Stimulated activated naive CD8-positive, alpha-beta T cell treated with anti-CD3 and anti-CD28 coated beads, Interleukin-15, amount 100 ng/mL, for 72 hours (primary cell): ENCODE measurements at places on chromosomes 12 and 14.

GRCh38 chr12:81953541-81953940 is 194.4 kb upstream of the PPFIA2 start:
- DNase-seq: no peak

DNA sequence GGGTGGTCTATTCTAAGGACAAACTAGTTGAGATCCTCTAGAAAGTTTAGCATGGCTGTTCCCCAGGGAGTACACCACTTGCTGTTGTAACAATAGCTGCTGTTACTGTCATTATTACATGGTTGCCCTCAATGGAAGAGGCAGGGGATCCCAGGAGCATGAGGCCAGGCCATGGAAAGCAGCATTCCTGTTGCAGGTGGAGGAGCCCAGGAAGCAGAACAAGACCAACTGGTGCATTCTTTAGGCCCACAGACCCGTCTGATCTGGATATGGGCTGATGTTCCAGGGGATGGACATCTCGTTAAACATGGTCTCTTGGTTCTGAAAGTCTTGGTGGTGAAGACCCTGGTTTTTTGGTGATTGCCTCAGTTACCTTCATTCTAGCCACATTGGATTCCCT is 109.2 kb upstream of the WSCD2 start:
- no peak for DNase-seq

DNA sequence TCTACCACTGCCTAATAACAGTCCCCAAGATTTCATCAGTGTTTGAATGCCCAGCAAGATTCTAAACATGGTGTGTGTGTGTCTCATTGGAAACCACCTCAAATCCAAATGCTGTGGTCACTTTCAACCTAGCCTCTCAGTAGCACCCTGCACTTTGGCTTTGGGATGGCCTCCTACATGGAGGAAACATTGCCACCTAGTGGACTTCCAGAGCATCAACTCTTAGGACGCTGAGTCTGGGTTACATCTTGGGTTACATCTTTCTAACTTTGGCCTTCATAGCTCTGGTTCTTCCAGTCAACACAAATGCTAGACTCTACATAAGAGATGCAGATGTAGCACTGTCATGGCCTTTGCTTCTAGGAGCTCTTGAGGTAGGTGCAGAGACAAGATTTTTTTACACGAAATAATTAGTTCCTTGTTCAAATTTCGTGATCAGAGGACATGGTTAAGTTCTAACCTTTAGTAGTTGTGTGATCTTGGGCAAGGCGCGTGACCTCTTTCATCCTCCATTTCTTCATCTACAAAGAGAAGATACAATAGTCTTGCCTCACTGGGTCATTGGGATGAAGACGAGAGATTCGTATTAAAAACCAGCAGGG is 113.5 kb upstream of the VASH1 start:
- peak; percentile 15 for DNase-seq

DNA sequence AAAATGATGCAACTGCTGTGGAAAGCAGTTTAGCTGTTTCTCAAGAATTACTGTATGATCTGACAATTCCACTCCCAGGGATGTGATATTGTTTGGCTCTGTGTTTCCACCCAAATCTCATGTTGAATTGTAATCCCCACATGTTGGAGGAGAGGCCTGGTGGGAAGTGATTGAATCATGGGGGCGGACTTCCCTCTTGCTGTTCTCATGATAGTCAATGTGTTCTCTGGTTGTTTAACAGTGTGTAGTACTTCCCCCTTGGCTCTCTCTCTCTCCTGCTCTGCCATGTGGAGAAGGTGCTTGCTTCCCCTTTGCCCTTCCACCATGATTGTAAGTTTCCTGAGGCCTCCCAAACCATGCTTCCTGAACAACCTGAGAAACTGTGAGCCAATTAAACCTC is 93.4 kb upstream of the CPM start:
- DNase-seq: no peak

GRCh38 chr14:80387563-80387981 is 176.3 kb upstream of the DIO2 start:
- DNase-seq: no peak

GRCh38 chr14:85175556-85175955 is 354.4 kb upstream of the FLRT2 start:
- no peak for DNase-seq

DNA sequence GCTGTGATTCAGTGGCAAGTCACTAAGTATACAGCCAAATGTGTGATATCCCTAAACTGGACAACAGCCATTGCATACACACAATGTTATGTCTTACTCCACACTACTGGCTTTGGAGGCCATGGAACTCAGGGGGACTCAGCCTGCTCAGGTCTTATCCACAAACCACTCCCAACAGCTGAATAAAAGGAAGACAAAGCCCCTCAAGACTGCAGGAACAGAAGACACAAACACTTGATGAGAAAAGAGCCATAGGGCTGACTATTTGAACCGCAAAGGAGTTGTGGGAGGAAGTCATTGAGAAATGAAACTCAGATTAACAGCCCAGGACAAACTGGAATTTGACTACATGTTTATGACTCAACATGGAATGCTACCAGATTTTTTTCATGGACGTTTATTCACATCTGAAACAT is 40.9 kb downstream of the PTGER2 start:
- DNase-seq: no peak

DNA sequence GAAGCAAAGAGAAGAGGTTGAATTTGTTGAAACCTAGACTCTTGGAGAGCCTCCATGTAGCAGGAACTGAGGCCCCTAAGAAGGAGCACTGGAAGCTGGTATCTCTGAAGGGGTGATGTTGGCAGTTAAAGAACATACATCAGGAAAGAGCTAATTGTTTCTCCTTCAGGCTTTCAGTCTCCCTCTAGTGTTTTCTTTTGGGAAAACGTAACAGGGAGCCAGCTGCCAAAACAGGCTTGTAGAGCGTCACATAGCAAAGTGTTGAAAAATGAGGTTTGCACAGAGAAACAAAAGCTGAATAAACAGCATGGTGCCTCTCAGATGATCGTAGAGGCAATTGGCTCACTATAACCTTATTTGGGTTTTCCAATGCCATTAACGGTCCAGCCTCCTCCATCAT is 46.9 kb upstream of the CAND1 start:
- DNase-seq: no peak

DNA sequence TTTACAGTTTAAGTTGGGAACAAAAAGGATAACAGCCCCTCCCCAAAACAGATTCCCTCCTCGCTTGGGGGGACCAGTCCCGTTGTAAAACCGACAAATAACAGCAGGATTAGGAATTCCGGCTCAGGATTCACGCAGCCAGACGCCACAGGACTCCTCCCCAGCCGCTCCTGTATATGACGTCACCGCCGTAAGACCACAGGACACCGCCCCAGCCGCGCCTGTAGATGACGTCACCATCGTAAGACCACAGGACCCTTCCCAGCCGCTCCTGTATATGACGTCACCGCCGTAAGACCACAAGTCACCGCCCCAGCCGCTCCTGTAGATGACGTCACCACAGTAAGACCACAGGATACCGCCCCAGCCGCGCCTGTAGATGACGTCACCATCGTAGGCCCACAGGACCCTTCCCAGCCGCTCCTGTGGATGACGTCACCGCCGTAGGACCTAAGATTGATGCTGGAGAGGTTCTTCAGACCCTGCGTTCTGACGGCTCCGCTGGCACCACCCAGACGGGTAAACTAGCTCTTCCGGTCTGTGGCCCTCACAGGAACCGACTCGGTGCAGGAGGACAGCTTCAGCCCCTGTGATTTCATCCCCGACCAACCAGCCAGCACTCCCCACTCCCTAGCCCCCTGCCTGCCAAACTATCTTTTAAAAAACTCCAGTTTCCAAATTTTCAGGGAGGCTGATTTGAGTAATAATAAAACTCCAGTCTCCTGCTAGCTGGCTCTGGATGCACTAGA is 43.9 kb upstream of the FBRSL1 start:
- DNase-seq: peak; percentile 48

DNA sequence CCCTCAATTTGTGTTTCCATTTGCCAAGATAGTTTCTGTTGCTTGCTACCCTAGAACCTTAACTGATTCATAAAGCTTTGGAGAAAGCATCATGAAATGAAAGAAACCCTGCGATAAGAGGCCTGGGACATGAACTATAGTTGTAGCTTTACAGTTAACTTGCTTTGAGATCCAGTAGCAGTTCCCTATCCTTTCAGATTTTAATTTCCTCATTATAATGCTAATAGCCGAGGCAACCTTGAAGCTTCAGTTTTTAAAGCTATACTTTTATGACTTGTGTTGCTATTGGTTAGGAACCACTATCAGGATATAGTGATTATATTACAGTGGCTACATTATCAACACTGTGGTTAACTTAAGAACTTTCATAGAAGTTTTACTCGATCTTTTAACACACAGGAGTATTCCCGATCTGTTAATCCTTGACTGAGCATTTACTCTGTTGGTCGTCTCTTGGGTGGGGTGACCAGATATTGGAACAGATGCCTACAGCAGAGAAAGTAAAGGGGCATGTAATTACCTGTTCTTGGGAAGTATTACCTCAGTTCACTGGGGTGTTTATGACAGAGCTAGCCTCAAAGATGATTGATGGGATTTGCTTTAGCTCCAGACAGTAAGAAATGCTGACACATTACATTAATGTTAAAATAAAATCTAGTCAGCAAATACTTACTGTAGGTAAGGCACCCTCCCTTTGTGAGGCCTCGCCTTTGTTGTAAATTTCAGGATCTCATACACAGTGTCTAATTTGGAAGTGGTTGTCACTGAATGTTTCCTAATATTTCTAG is 86.2 kb upstream of the CSRP2 start:
- DNase-seq: no peak

DNA sequence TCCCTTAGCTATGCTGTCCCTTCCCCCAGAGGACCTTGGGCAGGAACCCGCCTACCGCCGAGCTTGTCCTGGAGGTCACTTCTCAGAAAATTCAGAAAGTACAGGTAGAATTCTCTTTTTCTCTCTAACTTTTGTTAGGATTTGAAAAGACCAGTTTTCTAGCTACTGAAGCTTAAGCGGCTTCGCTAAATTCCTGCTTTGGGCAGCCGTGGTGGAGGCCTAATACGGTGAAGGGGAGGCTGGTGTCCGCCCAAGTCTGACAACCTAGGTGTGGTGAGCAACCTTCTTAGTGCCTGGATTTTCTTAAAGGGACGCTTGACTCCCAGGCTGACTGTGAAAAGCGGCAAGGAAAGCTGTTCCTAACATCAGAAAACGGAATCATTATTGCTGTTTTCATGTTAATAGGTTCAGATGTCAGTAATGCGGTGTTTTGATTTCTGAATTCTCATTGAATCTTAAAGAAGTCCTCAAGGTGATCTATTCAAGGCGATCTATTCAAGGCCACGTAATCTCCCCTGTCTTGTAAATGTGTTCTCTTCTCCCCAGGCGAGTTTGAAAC is 835 bp downstream of the FGD4 start:
- no peak for DNase-seq

DNA sequence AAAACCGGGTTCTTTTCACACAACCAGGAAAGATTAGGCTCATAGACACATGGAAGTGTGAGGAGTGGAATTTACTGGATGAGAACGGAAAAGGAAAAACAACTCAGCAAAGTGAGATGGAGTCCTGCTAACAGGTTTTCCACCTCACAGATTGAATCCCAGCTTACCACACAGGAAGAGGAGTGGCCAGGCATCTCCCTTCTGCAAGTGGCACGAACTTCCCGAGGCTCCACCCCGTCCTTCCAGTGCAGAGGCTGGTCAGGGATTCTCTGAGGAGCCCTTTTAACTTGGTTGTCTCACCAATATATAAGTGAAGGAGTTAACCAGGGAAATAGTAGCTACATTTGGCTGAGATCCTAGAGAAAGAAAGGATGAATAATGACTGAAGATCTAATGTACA is 102.8 kb downstream of the SCAF11 start:
- DNase-seq: no peak

DNA sequence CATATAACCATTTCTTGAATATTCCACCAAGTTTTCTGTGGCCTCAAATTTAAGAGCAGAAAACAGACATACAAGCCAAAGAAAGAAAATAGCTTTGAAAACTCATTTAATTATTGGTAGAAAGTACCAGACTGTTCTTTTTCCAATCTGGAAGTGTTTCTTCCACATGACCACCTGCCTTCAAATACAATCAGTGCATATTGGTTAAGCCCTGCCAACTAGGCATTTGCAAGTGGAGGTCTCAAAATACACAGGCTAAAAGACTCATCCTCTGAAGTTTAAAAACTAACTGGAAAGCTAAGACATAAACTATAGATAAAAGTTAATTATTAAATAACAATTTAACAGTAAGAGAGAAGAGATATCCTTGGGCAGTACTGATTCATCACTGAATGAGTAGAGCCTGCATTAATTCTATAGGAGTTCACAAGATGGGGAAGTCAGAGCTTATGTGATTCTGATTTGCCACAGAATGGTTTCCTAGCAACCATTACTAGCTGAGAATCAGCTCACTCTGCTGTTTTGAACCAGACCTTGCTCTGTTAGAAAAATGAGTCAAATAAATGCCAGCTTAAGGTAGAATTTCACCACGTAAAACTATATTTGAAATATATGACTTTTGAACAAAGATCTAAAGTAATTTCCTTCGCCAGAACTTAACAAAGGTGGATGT is 433.8 kb downstream of the FUT8 start:
- no peak for DNase-seq

DNA sequence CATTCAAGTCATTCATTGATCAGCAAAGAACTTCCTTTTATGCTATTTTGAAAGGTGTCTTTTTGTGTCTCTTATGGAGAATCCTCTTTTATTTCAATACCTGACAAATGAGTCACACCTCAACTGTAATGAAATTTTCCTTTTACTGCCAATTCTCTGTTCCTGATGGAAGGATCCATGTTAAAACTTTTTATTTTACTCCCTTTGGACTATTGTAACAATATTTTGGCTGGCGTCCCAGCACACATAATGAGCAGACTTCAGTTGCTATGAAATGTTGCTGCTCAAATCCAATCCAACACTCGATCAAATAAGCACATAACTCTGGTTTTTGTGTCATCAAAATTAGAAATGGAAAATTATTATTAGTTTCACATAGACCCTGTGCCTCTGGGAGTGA is 21.9 kb upstream of the SLC15A5 start:
- no peak for DNase-seq

DNA sequence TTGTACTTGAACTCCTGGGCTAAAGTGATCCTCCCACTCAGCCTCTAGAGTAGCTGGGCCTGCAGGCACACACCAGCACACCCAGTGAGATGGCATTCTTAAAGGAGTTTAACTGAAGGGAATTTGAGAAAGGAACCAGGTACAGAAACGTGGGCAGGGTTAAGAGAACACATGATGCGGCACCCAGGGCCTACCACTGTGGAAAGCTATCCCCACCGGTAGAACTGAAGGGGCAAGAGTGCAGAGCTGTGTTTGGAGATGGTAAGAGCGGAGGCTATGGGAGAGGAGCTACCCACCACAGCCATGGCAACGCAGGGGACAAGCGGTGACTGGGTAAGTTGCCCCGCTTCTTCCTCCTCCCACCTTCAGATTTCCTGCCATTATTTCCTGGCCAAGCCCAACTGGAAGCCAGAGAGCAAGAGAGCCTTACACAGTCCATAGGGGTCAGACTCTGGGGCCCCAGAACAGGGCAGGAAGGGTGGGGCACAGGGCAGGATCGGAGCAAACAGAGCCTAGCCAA is 46.5 kb downstream of the SOCS2 start:
- no peak for DNase-seq

- no peak for DNase-seq
Measured at GRCh38 chr14:90979515-90979914, 80.9 kb downstream of the RPS6KA5 start.
